ENCODE measurements at places on chromosomes 6 and 20. TPM values are rescaled to one million over a fixed set of nuclear protein-coding genes. Genes with fewer than 3 reads are reported as not detected.

- DNase-seq: no peak
Observed at GRCh38 chr6:50791900-50792508, 26.7 kb upstream of the TFAP2B start.

DNA sequence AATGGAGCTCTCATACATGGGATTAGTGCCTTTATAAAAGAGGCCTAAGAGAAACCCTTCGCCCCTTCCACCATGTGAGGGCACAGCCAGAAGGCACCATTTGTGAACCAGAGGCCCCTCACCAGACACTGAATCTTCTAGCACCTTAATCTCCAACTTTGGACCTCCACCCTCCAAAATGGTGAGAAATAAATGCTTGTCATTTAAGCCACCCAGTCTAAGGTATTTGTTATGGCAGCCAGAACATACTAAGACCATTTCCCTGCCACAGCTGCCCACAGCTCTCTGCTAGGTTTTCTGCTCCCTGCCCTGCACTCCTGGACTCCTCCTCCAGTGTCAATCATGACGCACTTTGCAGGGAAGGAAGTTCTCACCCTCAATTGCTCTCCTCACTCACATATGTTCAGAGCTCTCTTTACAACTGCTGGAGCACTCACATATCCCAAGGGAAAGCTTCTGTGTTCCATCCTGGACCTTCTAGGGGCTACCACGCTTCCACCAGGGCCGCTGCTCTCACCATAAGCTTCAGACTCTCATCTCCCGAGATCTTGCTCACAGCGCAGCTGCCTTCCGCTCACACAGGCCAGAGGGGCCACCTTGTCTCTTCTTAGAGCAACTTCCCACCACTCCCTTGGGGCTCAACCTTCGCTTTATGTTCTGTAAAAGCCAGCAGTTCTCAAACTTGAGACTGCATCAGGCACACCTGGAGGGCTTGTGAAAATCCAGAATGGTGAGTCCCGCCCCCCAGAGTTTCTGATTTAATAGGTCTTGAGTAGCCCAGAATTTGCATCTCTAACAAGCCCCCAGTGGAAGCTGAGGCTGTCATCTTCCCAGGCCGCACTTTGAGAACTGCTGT, 1.6 kb upstream of the LY86 start:
- no peak for DNase-seq

The OR2H1 gene
- not detected for total RNA-seq

The PPIL6 gene
- 2.5 TPM for total RNA-seq

- no peak for DNase-seq
Observed at GRCh38 chr6:108568551-108569305, 8.0 kb downstream of the FOXO3 start.

GRCh38 chr6:39830444-39830843, 38.3 kb downstream of the DAAM2 start:
- DNase-seq: no peak

The PTK7 gene
- 293 TPM for total RNA-seq

The SLC17A1 gene
- total RNA-seq: not detected

Data from chondrocyte (in vitro differentiated cells).